ENCODE measurements at places on chromosomes 1 and 21. TPM values are rescaled to one million over a fixed set of nuclear protein-coding genes. Genes with fewer than 3 reads are reported as not detected.

AUNIP gene
- total RNA-seq: 0.98 TPM

ZC3H12A gene
- 0.25 TPM for total RNA-seq

NFASC gene
- 35.2 TPM for total RNA-seq

BRINP2 gene
- total RNA-seq: 17.0 TPM

EMC1 gene
- total RNA-seq: 65.6 TPM

SIPA1L2 gene
- total RNA-seq: 26.8 TPM

SIM2 gene
- not detected for total RNA-seq

YOD1 gene
- total RNA-seq: 14.8 TPM

TFF1 gene
- not detected for total RNA-seq

S100A1 gene
- 2.2 TPM for total RNA-seq

ALX3 gene
- not detected for total RNA-seq

CLDN17 gene
- total RNA-seq: not detected

PEX14 gene
- 10.6 TPM for total RNA-seq

NTNG1 gene
- total RNA-seq: 6.4 TPM

DRAXIN gene
- total RNA-seq: 122 TPM

SKI gene
- total RNA-seq: 26.1 TPM

OR2T29 gene
- total RNA-seq: not detected

GPR25 gene
- 0.25 TPM for total RNA-seq

MSH4 gene
- 0.98 TPM for total RNA-seq

SSBP3 gene
- 32.5 TPM for total RNA-seq

LRRC8D gene
- total RNA-seq: 23.8 TPM

FNDC5 gene
- total RNA-seq: 15.0 TPM

CHML gene
- total RNA-seq: 58.0 TPM

SLC35F3 gene
- total RNA-seq: 2.5 TPM

MPL gene
- total RNA-seq: not detected

DAB1 gene
- total RNA-seq: 42.3 TPM

FAM131C gene
- 2.7 TPM for total RNA-seq

ELF3 gene
- total RNA-seq: 0.74 TPM

LYST gene
- total RNA-seq: 67.9 TPM

FAM163A gene
- total RNA-seq: 0.25 TPM

PPIAL4G gene
- 0.25 TPM for total RNA-seq

PITHD1 gene
- 55.6 TPM for total RNA-seq

C1orf53 gene
- 1.5 TPM for total RNA-seq

ERICH3 gene
- 15.0 TPM for total RNA-seq

SUSD4 gene
- 9.8 TPM for total RNA-seq

AQP10 gene
- not detected for total RNA-seq

LIN28A gene
- not detected for total RNA-seq

LENEP gene
- total RNA-seq: not detected

FAM167B gene
- total RNA-seq: 0.74 TPM

GRIK3 gene
- 34.7 TPM for total RNA-seq

SHISAL2A gene
- total RNA-seq: not detected

PODN gene
- total RNA-seq: 1.5 TPM

OR2T33 gene
- total RNA-seq: not detected

CYP4A11 gene
- total RNA-seq: under 0.01 TPM

CD2 gene
- not detected for total RNA-seq

FRRS1 gene
- total RNA-seq: 1.5 TPM

OR2AK2 gene
- not detected for total RNA-seq

Data from temporal lobe (tissue), 4 donors.